ENCODE measurements at places on chromosomes 16 and 17.

DNA sequence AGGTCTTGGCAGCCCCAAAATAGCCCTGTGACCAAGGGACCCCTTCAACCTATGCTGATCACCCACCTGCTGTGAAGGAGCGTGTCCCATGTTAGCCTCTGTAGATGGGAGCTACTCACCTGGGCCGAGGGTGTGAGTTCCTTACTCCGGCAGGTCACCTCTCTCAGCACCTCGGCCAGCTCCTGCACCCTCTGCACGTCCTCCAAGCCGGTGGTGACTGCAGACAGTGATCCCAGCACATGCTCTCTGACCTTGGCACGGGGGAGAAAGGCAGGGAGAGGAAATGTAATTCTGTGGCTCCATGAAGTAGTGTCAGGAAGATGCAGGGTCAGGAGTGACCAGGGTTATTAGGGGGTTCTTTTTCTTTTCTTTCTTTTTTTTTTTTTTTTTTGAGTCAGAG is 67.7 kb upstream of the BCO1 start:
- DNase-seq = no peak

- no peak for DNase-seq
Measured at GRCh38 chr16:14004031-14004728, 66.9 kb upstream of the MRTFB start.

DNA sequence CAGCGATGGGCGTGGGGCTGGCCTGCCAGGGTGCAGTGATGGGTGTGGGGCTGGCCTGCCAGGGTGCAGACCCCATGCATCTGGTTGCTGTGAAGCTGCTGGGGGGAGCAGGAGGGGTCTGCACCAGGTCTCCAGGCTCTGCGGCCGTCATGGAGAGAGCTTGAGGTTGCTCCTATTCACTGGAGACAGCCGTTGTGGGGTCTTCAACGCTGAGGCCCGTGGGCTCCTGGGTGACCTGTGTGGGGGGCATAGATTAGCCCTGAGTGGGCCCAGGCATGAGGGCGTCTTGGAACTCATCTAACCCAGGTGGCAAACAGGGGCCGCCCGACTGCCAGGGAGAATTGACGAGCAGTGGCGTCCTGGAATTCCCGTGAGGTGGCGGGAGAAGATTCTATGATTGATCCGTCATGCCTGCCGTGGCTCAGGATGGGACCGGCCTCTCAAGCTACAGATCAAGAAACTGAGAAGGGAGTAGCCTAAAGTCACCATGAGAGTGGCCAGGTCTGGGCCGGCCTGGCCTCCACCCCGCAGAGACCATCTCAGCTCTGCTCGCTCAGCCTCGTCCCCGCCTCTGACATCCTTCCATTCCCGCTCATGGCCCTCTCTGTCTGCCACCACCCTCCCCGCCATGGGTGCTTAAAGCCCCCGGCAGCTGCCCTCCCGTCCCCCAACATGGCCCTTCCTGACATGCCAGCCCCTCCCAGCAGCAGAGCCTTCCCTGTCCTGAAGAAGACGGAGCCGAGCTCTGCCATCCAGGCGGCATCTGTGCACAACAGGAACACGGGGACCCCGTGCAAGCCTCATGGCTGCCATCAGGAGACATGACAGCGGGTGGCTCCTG is 50.7 kb upstream of the ACSF3 start:
- DNase-seq = no peak

DNA sequence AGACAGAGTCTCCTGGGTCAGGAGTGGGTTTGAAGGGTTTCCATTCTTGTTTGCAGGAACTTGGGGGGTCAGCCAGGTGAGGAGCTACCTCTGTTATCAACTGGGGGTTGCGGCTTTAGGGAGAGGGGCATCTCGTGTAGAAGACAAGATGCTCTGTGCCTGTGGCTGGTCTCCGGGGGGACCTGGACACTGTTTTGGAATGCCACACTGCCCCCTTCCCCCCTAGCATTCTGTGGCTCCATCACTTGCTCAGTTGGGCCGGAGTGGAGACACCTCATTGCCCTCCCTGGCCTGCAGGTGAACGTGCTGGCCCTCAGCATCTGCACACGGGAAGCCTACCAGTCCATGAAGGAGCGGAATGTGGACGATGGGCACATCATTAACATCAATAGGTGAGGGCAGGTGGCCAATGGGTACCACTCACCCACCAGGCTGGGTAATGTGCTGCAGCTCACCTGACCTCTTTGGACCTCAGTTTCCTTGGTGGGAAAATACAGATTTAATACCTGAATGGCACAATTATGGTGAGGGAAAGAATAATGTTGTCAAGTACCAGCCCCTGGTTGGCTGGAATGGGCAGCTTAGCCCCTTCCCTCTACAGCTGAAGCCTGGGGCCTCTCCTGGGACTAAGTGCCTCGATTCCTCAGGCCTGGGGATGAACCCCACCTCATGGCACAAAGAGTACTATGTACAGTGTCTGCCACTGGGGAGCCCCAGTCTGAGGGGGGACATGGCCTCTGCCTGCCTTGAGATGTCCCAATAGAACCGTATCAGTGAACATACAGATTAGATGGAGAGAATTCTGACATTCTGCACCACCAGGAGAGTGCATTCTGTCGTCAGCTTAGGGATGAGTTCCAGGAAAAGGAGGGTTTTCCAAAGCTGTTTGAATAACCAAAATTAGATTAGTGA is 3.3 kb upstream of the MRM1 start:
- no peak for DNase-seq

DNA sequence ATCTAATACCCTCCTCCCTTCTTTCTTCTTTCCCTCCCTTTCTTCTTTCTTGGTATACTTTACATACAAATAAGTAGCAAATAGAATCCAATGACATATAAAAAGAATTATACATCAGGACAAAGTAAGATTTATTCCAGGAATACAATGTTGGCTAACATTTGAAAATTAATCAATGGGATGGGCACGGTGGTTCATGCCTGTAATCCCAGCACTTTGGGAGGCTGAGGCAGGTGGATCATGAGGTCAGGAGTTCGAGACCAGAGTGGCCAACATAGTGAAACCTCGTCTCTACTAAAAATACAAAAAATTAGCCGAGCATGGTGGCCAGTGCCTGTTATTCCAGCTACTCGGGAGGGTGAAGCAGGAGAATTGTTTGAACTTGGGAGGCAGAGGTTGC is 72.1 kb downstream of the BCAS3 start:
- no peak for DNase-seq

DNA sequence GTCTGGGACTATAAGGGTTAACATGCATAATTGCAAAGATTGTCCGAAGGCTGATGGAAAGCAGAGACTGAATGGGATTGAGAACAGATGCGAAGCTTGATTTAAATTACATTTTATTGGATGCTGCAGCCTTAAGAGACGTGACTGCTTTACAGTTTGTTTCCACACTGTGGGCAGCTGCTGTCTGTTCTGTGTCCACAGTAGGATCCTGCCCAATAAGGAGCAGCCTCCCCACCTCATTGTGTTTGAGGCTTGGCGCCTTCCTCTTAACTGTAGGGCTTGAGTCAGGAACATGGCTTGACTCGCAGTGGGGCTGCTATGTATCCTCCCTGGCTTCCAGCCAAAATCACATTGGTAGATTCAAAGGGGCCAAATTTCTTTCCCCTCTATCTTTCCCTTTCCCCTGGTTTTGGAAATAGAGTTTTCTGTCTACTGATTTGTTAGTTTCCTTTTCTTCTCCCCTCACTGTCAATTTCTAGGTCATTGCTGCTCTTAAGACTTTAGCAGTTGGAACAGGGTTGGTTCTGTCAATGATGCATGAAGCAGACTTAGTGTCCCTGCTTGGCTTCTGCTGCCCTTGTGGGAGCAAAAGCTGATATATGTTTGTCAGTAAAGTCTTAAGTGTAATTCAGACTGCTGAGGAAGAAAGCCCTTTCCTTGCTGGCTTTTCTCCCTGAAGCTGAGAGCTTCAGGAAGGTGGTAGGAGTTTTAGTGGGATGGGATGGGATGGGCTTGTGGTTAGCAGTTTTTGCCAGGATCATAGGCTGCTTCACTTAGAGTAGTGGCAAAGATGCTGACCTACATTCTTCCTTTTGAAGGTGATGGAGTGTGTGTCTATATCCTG is 5.0 kb upstream of the RARA start:
- no peak for DNase-seq

- no peak for DNase-seq
Measured at GRCh38 chr17:58666858-58667267, 25.0 kb downstream of the TEX14 start.

DNA sequence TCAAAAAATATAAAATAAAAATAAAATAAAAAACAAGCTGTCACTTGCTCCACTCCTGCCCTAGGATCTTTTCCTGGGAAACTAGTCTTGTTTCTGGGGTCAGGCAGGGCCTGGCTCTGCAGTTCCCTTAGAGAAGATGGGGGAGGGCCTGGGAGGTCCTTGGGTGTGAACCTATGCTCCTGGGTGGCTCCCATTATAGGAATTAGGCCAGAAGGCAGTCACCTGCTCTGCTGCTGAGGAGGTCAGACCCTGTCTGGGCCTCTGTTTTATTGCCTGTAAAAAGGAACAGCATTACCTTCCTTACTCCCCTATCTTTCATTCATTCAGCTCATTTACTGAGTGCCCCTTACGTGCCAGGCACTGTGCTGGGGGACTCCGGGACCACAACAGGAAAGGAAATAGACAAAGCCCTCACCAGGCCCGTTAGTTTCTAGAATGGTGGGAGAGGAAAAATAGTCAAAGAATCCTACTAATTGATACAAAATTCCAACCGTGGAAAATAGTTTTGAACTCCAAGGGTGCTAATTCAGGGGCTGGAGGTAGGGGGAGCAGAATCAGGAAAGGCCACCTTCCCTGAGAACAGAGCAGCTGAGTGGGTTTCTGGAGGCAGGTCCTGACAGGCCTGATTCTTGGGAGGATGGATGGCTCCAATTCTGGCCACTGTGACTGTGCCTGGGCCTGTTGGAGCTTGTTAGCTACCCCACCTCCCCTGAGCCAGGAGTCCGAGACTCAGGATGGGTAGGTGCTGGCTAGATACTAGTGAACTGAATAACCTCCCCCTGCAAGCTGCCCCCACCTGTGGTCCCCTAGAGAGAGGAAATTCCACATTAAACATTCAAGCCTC is 1.3 kb upstream of the SLC46A1 start:
- no peak for DNase-seq

- DNase-seq = no peak
Measured at GRCh38 chr17:44004761-44005526, 522 bp downstream of the NAGS start.

DNA sequence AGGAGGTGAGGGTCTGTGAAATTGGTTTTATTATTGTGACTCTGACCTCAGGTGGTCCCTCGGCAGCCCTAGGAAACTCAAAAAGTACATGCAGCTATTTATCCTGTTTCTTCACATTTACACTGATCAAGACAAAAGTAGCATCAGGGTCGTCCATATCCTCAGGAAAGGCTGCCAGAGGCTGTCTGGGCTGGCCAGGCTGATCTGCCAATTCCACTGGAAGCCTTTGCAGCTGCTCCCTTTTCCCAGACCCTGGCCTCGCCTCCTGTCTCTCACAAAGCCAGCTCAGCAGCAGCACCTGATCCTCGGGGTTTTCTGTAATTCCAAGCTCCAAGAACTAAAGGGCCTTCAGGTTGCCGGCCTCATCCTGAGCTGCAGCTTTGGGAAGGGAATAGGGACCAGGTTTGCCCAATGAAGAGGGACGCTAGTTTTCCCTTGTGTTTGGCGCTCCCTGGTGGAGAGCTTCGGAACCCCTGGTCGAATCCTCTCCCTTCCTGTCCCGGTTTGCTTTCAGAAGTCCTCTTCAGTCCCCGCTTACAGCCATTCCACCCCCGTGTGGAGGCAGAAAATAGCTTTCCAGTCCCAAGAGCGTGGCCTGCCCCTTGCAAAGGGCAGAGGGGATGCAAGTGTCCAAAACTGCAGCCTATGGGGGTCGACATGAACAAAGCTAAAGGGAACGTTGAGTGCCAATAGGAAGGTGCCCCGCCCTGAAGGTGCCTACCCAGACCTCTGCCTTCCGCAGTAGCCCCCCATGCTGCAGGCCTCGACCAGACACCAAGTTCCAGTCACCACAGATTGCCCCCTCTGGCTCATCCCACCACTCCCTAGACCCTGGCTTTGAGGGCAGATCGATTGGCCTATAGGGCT is 13.4 kb downstream of the MFSD6L start:
- DNase-seq = peak; percentile 20

GRCh38 chr17:13874134-13874533 is 195.2 kb upstream of the COX10 start:
- DNase-seq = no peak
